ENCODE measurements at places on chromosomes 5 and 9. TPM values are rescaled to one million over a fixed set of nuclear protein-coding genes. Genes with fewer than 3 reads are reported as not detected.

SLC4A9 gene
- not detected for total RNA-seq

MAST4 gene
- total RNA-seq: 11.5 TPM

ANKS6 gene
- total RNA-seq: 15.9 TPM

SPACA9 gene
- 5.0 TPM for total RNA-seq

CER1 gene
- 3.0 TPM for total RNA-seq

RALGDS gene
- 449 TPM for total RNA-seq

SSNA1 gene
- total RNA-seq: 37.3 TPM

TMOD1 gene
- total RNA-seq: 0.64 TPM

OTULINL gene
- total RNA-seq: 14.4 TPM

All from glutamatergic neuron (in vitro differentiated cells).